ENCODE measurements at places on chromosomes 16 and 17. TPM values are rescaled to one million over a fixed set of nuclear protein-coding genes. Genes with fewer than 3 reads are reported as not detected.

FAM83G gene
- total RNA-seq: 9.5 TPM

TRAF7 gene
- total RNA-seq: 91.0 TPM

TMEM219 gene
- total RNA-seq: 57.3 TPM

WNK4 gene
- total RNA-seq: 0.45 TPM

CACNA1H gene
- 2.7 TPM for total RNA-seq

KRTAP3-1 gene
- total RNA-seq: not detected

CA5A gene
- not detected for total RNA-seq

ITGB4 gene
- total RNA-seq: 0.09 TPM

THUMPD1 gene
- total RNA-seq: 58.2 TPM

SLX4 gene
- total RNA-seq: 7.0 TPM

KRT32 gene
- total RNA-seq: 0.09 TPM

PLA2G10 gene
- not detected for total RNA-seq

All from fibroblast of the aortic adventitia (primary cell).